Lung microvascular endothelial cell (primary cell): ENCODE measurements at places on chromosomes 2 and 18. TPM values are rescaled to one million over a fixed set of nuclear protein-coding genes. Genes with fewer than 3 reads are reported as not detected.

DNA sequence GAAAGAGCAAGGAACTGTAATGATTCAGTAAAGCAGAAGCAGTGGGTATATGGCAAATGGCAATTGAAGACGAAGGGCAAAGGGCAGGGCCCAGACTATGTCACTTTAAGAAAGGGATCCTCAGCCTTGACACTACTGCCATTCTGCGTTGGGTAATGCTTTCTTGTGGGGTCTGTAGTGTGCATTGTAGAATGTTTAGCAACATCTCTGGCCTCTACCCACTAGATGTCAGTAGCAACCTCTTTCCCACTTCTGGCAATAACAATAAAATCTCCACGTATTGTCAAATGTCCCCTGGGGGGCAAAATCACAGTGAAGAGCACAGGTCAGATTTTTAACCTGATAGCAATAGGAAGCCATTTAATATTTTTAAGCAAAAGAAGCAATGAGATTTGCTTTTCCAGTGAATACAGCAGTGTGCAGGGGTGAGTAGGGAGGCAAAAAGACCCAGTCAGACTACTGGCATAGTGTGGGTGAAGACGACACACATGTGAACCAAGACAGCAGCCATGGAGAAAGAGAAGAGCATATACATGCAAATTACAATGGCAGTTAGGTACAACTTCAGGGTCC lies 209.5 kb downstream of the DYM start:
- peak; percentile 64 for DNase-seq

GRCh38 chr18:62070302-62070701 lies 116.6 kb downstream of the PIGN start:
- no peak for DNase-seq

- no peak for DNase-seq
Measured at GRCh38 chr2:45687964-45688363, 36.5 kb downstream of the PRKCE start.

DNA sequence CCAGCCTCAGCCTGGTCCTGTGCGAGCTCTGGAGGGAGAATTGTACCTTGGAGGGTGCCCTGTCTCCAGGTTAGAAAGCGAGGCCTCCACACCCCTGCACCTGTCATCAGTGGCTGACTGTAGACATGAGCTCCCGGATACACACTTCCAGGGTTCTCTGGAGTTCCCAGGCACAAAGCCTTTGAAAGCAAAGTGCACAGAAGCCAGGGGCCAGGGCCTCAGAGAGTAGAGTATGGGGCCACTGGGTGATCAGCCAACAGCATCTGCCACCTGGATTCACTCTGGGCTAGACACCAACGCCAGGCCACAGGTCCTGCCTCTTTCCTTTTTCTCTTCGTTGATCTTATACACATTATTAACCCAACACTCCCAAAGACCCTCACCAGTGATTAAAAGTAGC lies 239.4 kb upstream of the HDAC4 start:
- DNase-seq, result no peak

- DNase-seq, result peak; percentile 73
Measured at GRCh38 chr2:237615631-237616249, 11.6 kb upstream of the LRRFIP1 start.

GRCh38 chr18:50836521-50836957 lies 16.7 kb upstream of the MRO start:
- DNase-seq, result peak; percentile 69

DNA sequence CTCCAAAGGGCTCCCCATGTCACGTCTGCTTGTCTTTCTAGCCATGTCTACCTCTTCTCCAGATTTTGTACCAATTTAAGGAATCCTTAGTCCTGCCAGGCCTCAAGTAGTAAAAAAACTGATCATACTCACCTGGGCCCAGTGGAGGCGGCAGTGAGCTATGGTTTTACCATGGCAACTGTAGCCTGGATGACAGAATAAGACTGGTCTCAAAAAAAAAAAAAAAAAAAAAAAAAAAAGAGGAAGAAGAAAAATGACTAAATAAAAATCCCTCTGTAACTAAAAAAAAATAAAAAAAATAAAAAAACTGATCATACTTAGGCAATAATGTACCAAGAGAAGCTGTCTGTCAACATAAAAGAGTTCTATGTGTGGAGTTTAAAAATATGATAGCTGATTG lies 221.6 kb downstream of the NR4A2 start:
- no peak for DNase-seq

GRCh38 chr2:47321006-47321405 lies 82.0 kb upstream of the MSH2 start:
- DNase-seq, result no peak

- no peak for DNase-seq
Measured at GRCh38 chr18:79579807-79580497, 99.7 kb upstream of the CTDP1 start.

DNA sequence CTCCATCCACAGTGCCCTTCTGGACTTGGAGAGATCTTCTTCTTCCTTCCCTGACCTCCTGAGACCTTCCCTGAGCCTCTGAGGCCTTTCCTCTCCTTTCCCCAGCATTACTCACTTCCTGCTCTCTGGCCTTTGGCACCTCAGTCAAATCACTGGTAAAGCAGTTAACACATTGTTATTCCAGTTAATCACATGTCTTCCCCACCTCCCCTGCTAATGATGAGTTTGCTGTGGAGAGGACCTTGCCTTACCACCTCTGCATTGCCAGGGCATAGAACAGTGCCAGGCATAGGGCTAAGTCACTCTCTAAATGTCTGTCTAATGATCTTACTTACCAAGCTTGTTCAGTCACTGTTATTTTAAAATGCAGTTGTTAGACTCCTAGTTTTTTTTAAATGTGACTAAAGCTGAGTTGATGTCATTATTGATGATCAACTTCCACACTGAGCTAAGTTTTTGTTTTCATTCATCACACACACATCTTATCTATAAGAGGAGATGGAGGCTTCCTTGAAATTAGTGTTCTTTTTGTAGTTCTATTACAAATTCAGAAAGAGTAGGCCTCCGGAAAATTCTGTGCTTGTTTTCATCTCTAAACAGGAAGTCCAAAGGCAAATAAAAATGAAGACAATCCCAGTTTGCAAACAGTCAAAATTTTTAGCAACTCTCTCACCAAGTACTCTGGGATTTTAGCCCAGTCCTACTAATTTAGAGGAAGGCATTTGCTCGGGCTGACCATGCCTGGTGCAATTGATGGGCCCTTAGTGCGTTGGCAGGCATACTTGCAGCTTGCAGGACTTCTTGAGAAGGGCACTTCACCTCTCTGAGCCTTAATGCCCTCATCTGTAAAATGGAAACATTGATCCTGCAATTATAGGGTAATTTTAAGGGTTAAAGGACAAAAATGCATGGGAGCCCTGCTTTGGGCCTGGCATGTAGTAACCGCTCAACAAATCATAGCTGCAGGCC lies 113.7 kb upstream of the SPRED2 start:
- peak; percentile 51 for DNase-seq

GRCh38 chr2:175854129-175854528 lies 147.9 kb downstream of the LNPK start:
- no peak for DNase-seq

- DNase-seq, result no peak
Measured at GRCh38 chr2:12617366-12617765, 99.4 kb upstream of the TRIB2 start.

DNA sequence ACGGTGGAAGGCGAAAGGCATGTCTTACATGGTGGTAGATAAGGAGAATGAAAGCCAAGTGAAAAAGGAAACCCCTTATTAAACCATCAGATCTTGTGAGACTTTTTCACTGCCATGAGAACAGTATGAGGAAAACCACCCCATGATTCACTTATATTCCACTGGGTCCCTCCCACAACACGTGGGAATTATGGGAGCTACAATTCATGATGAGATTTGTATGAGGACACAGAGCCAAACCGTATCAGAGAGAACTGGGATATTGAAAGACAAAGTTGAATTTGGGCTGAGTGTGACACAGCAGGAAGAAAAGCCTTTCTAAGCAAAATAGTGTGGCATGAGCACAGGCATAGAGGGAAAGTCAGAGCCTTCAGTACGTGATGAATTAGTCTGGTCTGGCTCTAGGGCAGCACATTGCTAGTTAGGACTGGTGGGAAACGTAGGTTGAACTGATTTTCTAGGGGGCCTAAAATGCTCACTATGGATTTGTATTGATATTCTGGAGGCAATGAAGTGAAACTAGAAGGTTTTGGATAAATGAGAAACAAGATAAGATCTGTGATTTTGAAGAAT lies 84.8 kb upstream of the RND3 start:
- no peak for DNase-seq

DNA sequence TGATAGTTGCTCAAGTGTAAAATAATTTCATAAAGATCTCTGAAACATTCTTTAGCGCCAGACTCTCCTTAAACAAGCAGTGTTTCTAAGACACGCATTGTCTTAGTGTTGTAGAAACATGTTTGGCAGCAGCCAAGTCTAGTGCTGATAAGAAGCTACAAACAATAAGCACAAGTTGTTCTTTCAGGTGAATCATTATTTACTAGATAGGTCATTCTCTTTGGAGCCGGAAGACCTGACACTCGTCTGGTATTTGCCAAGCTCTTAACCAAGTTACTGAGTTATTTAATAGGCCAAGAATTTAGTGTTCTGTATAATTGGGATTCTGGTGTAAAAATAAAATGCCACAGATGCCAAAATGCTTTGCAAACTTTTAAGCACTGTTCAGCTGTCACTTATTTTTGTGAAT lies 852.1 kb downstream of the CPS1 start:
- DNase-seq, result peak; percentile 8

DNA sequence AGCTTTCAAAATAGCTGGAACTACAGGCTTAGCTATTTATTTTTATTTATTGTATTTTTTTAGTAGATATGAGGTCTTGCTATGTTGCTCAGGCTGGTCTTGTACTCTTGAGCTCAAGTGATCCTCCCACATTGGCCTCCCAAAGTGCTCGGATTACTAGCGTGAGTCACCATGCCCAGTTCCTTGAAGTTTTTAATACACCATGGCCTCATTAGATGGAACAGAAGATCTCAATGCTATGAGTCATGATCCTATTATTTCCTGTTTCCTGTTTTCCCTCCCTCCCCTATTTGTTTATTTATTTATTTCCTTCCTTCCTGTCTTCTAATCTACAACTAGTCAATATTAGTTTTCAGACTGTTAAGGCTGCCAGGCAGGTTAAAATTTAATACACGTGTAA lies 309.0 kb downstream of the CMPK2 start:
- DNase-seq, result no peak

- no peak for DNase-seq
Measured at GRCh38 chr18:52670896-52671295, 330.9 kb downstream of the DCC start.

DNA sequence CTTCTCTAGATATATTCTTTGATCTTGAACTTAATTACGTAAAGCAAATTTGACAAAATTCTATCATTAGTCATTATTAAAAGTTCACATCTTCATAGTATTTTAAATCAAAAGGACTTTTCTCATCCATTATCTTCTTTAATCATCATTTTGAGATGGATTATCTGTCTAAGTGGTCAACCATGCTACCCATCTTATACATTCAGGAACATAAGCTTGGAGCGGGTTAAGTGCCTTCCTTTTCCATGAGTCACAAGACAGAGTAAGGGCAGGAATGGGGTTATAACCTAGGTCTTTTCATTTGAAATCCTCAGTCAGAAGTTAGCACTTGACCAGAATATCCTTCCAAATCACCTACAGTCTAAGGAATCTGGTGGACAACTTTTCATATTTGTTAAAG lies 297.1 kb downstream of the TCF4 start:
- DNase-seq, result no peak

DNA sequence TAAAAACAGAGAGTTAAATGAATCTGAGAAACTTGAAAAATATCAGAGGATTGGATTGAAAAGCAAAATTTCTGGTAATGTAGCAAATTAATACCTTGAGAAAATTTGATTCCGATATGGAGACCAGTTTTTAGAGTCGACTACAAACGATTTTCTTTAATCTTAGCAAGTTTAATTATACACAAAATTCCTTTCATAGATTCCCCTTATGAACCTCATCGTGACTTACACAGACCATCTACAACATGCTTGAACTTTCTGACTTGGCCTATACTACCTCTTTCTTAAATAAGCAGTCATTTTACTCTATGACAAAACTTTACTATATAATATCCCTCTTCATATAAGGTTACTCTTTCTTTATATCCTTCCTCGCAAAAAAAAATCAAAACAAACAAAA lies 769.6 kb upstream of the CRIM1 start:
- DNase-seq, result no peak

GRCh38 chr2:180505203-180505602 lies 475.2 kb upstream of the UBE2E3 start:
- peak; percentile 15 for DNase-seq

DNA sequence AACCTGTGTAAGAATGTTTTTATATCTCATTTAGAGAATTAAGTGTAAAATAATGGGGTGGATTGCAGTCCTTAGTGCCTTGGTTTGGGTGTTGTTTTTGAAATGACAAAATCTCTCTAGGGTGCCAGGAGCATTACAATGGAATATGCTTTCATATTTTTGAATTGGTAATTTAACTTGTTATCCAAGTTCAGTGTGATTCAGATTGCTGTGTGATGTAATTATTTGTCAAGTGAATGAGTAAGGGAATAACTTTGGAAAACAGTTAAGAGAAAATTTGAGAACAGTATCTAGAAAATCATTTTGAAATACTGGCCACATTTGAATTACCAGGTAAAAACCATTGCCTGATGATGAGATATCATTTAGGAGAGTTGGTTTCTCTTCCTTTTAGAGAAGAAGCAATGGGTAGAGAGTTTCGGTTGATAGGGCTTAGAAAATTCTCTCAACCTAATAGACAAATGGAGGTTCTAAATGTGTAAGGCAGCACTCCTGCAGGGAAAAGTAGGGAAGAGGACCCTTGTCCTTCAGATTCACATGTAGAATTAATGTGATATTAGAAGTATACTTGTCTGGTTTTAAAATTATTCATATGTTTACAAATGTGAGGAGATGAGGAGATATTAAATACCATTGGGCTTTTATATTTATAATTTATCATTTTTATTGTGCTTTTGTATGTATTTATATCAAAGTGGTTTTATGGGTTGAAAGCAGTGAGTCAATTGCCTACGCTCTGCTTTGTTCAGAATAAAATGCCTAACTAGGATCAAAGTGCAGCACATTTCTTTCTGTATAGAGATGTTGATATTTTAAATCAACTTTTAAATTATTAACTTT lies 124.8 kb downstream of the PHLPP1 start:
- DNase-seq, result no peak

- DNase-seq, result no peak
Measured at GRCh38 chr18:41396211-41396610, 558.8 kb upstream of the PIK3C3 start.

GRCh38 chr2:44134848-44135247 lies 33.8 kb upstream of the PPM1B start:
- no peak for DNase-seq

- no peak for DNase-seq
Measured at GRCh38 chr2:205748639-205749038, 66.3 kb downstream of the NRP2 start.

GRCh38 chr18:13892098-13892497 lies 23.2 kb downstream of the MC2R start:
- no peak for DNase-seq

- peak; percentile 7 for DNase-seq
Measured at GRCh38 chr2:169363560-169364150, 1.3 kb upstream of the LRP2 start.

LRRTM1 gene
- not detected in 2 replicates for total RNA-seq

LYG2 gene
- not detected in 2 replicates for total RNA-seq

EPAS1 gene
- 119 and 128 TPM in 2 replicates for total RNA-seq

DPP10 gene
- total RNA-seq, result not detected in 2 replicates

HSBP1L1 gene
- total RNA-seq, result 1.8 and 2.8 TPM in 2 replicates

ERBB4 gene
- total RNA-seq, result under 0.01 TPM in 2 replicates

UBE2E3 gene
- total RNA-seq, result 21.0 and 32.7 TPM in 2 replicates

VWA3B gene
- not detected in 2 replicates for total RNA-seq

ZNF236 gene
- total RNA-seq, result 3.9 and 6.5 TPM in 2 replicates

MEP1B gene
- total RNA-seq, result not detected in 2 replicates

VAMP8 gene
- 9.7 and 13.7 TPM in 2 replicates for total RNA-seq

ARID5A gene
- 8.5 and 9.7 TPM in 2 replicates for total RNA-seq

ATG16L1 gene
- 18.1 and 26.2 TPM in 2 replicates for total RNA-seq

C2orf66 gene
- not detected in 2 replicates for total RNA-seq

GALNT13 gene
- total RNA-seq, result 0.20 and 0.22 TPM in 2 replicates
